ENCODE measurements at places on chromosomes 3 and 15.

GRCh38 chr3:11548721-11549131, 95.0 kb downstream of the VGLL4 start:
- DNase-seq = peak; percentile 93

DNA sequence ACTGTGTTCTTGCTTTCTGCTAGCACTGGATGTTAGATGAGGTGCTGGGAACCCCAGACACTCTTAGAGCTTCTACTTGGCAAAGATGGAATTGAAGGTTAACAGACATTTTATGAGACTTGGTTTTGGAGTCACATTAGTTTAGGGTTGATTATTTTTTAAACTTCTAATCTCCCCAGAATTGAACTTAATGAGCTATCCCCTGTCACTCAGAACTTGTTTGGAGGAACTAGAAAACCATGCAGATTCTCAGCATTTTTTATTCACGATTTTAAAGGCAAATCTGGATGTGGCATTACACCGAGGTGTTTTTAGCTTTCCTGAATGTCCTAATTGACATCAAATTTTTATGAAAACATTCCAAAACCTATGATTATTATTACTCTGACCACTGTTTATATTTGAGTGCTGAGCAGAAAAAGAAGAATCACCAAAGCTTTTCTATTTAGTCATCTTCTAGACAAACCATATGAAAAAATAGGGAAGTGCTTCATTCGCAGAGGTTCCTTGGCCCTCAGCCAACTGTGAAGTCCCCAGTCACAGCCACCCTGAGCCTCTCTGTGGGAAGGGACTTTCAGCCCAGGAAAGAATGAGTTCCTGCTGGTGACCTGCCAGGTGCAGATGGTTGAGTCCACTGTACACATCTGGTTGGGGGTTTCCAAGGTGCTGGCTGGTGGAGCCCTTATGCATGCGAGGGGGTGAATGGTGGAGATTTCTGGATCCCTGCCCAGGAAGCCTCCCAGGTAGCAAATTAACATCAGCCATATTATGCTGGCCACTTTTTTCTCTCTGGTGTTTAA, 196.0 kb upstream of the TOPAZ1 start:
- no peak for DNase-seq

DNA sequence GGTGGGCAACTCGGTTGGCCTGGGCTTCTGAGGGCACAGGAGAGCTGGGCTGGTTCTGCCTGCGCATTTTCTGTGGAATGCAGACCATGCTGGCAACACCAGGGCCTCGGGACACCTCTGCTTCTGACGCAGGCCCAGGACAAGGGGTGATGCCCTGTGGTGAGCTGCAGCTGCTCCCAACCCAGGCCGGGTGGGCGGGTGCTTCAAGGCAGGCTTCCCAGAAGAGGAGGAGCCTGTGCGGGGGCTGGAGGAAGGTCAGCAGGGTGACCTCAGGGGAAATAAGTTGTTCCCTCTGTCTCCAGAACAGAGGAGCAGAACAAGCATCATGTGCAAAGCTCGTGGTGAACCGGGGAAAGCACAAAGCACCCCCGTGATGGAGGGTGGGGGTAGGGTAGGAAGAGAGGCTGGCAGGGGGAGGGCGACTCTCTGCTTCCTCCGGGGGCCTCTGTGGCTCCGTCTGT, 11.0 kb upstream of the PLXNA1 start:
- peak; percentile 24 for DNase-seq

DNA sequence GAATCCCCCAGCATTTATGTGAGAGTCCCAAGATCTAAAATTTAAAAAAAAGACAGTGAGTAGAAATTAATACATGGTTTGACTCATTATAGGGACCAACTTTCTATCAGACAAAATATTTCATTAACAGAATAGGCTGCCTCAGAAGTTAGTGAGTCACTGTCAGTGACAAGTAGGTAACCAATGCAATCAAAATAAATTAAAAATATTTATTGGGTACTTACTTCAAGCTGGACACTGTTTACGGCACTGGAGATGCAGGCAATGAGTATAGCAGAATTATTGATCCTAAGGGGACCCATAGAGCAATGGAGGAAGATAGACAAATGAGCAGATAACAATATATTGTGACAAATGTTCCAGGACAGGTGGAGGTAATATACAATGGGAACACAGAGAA, 135.6 kb upstream of the BCL6 start:
- DNase-seq = no peak

- no peak for DNase-seq
These were observed 569.8 kb upstream of the IL12A start for GRCh38 chr3:159418571-159419526.

- DNase-seq = no peak
These were observed 31.2 kb downstream of the SLC25A36 start for GRCh38 chr3:140972833-140973232.

DNA sequence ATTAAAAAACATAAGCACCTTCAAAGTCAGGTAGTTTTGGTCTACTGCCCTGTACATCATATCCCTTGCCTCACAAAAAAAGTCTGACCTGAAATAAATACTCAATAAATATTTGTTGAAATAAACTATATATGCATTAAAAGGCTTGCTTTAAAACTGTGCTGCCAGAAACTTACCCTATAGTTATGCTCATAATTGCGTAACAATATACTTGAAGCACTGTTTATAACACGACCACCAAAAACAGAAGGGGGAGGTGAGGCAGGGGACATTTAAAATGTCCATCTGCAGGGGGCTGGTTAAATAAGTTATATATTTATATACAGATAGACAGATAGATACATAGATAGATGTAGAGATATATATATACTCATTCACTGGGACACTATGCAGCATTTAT, 549.5 kb downstream of the MAGI1 start:
- DNase-seq = no peak

GRCh38 chr3:66476852-66477381, 23.9 kb downstream of the LRIG1 start:
- peak; percentile 61 for DNase-seq

DNA sequence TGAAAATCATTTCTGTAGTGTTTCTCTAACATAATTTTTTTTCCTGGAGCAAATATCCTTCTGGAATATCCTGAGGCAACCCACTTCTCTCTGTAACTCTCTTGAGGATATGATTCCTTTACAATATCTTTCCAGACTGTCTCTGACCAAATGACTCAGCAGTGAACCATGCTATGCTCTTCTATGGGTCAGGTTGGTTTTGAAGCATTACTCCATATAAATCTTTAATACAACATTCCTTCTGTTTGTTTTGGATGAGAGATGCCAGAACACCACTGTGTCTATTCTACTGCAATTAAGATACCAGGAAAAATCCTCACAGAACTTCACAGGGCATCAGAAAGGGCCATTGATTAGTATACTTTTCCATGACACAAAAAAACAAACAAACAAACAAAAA, 626.4 kb upstream of the ZNF385D start:
- DNase-seq = peak; percentile 90

GRCh38 chr3:74263031-74263430, 351.4 kb downstream of the CNTN3 start:
- DNase-seq = peak; percentile 65

DNA sequence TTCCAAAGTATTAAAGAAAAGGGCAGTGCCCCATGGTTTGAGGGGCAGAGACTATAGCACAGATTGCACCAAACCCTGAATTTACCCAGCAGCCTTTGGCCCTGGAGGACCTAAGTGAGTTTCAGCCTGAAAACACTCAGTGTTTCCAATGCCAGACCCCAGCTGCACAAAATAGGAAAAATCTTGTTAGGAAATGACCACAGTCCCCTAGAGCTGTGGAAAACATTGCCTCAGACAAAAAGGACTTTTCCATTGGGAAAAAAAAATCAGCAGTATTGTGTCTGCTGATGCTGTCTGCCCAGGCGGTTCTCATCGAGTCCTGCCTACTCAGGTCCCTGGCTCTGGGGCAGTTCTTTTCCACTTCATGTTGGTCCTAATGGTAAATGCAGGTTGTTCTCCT, 121.7 kb upstream of the DLG1 start:
- peak; percentile 65 for DNase-seq

GRCh38 chr15:43256341-43256740, 10.4 kb downstream of the TGM5 start:
- no peak for DNase-seq

GRCh38 chr3:10968401-10968800, 24.1 kb upstream of the SLC6A1 start:
- DNase-seq = no peak

GRCh38 chr3:78632925-78633553, 1134.8 kb downstream of the ROBO1 start:
- no peak for DNase-seq

DNA sequence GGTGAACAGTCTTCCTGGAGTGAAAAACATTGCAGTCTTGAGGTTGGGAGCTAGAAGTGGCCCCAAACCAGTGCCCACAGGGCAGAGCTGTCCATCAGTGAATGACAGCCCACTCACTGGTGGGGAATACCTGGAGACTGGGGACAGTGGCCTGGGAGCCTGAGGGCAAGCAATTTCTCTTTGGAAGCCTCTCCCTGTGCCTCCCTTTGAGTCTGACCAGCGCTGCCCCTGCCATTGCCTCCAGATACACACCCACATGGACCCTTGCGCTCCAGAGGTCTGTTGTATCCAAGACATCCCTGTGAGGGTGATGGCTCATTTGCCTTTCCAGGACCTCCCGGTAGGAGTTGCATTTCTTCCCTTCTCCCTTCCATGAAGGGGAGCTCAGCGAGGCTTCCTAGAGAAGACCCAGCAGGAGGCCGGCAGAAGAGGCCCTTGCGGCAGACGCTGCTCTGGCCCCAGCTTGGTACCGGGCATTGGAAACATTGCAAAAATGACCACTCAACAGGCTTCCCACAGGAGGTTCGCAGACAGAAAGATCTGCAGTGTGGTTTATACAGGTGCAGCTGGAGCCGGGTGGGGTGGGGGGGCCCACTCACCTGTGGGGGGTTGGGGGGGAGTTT, 38.5 kb downstream of the KLF13 start:
- DNase-seq = no peak

DNA sequence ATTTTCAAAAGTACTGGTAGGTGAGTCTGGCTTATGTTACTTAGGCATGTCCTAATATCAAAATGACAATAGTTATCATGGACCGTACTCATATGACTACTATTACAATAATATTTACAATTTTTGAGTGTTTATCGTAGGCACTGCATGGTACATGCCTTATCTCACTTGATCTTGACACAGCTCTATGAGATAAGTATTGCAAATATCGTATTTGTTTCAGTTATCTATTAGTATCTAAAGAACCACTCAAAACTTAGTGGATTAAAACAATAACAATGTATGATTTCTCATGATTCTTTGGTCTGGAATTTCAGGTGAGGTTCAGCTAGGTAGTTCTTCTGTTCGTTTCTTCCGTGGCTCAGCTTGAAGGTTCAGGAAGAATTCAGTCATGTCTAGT, 59.7 kb upstream of the XCR1 start:
- no peak for DNase-seq

DNA sequence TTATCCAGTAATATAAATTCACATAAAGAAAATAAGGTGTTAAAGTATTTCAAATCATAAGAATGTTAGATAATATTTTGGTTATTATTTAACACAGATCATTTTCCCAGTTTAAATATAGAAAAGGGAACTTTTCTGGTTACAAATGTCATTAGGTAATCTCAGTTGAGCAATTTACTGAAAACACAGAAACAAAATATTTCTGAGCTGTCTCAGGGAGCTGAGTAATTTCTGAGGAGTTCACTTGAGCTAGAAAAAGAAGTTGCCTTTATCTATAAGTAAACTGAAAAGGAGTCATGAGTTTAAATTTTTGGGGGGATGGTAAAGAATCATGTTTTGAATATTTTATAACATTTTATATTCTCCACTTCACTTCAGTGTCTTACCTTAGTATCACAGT, 855.4 kb upstream of the ARPP21 start:
- peak; percentile 59 for DNase-seq

DNA sequence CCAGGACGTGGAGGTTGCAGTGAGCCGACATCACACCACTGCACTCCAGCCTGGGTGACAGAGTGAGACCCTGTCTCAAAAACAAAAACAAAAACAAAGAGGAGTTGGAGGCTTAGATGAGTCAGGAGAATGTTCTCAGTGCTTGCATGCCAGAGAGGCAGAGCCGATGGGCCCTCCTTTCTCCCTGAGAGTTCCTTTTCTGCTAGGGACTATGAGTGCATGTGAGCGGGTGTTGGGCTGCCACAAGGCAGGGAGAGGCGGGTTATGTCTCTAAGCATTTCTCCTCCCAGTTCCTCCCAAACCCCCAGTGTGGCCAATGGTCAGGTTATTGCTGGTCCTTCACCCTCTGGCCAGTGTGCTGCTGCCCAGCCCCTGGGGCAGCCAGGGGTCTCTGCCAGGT, 45.1 kb downstream of the RTP1 start:
- DNase-seq = no peak

DNA sequence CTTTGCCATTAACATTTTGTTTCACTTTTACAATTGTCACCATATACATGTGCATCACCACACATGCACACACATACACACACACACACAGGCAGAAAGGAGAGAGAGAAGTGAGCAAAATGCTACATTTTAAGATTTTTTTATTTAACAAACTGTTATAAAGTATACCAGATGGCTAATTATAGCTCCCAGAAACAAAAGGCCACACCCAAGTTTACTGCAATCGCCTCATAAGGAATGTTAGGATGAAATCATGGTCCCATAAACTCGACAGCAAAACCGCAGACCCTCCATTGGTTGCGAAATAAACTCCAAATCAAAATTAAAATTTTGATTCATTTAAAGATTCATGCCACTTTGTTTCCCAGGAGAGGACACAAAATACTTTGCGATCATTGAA, 16.1 kb upstream of the C15orf61 start:
- DNase-seq = peak; percentile 44

- no peak for DNase-seq
These were observed 87.9 kb downstream of the ULK4 start for GRCh38 chr3:41874022-41874421.

GRCh38 chr15:58777107-58777506, 6.0 kb downstream of the MINDY2 start:
- DNase-seq = no peak

DNA sequence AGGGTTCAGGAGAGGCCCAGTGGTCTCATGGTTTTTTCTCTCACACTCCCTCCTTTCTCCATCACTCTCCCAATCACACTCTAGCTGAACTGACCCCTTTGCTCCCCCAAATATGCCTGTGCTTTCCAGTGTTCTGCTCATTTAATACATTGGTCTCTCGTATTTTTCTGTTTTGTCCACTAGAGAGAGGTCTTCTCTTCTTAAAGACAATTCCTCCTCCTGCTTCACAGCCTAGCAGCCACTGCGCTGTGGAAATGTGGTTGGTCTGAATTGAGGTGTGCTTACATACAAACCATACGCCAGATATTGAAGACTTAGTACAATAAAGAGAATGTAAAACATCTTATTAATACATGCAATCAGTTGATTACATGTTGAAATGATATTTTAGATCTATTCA, 60.6 kb upstream of the XCR1 start:
- peak; percentile 39 for DNase-seq

DNA sequence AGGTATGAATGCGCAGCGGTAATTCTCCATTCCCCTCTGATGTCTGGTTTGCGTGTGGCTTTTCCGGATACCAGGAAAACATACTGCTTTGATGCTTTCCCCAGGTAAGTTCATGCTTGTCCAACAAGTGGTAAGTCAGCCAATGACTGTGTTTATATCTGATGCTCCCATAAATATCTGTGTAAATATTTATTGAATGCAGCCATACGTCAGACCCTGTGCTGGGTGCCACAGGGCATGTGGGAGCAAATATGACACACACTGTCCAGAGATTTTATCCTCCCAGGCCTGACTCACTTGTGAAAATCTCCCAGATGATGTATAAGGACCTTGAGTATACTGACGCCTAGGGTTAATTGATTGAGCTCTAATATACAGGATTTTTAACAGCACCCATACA, 29.6 kb upstream of the CEMIP start:
- DNase-seq = no peak

GRCh38 chr3:14488286-14489041, 51.7 kb downstream of the GRIP2 start:
- DNase-seq = no peak

GRCh38 chr3:164208048-164208447, 870.2 kb downstream of the SI start:
- DNase-seq = no peak
